Fibroblast of skin of left quadriceps (primary cell): ENCODE measurements at places on chromosomes 5 and 9.
A peak's percentile ranks its signal among the peaks of the same experiment; 100 is the strongest.

DNA sequence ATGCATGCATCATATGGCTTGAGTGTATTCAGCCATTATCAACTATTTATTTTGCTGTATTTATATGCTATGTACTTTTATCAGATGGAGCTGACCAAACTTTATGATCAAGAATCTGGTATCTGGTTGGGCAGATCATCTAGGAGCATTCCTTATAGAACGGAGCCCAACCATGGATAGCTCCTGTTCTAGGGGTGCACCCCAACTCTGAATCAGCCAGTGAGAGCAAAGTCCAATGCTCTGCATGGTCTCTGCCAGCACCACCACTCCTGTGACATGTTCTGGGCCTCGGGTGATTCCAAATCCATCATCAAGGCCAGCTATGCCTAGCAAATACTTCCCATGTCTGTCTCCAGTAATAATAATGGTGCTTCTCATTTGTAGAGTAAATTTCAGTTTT, 517.5 kb downstream of the AGTPBP1 start:
- peak; percentile 25 for DNase-seq

DNA sequence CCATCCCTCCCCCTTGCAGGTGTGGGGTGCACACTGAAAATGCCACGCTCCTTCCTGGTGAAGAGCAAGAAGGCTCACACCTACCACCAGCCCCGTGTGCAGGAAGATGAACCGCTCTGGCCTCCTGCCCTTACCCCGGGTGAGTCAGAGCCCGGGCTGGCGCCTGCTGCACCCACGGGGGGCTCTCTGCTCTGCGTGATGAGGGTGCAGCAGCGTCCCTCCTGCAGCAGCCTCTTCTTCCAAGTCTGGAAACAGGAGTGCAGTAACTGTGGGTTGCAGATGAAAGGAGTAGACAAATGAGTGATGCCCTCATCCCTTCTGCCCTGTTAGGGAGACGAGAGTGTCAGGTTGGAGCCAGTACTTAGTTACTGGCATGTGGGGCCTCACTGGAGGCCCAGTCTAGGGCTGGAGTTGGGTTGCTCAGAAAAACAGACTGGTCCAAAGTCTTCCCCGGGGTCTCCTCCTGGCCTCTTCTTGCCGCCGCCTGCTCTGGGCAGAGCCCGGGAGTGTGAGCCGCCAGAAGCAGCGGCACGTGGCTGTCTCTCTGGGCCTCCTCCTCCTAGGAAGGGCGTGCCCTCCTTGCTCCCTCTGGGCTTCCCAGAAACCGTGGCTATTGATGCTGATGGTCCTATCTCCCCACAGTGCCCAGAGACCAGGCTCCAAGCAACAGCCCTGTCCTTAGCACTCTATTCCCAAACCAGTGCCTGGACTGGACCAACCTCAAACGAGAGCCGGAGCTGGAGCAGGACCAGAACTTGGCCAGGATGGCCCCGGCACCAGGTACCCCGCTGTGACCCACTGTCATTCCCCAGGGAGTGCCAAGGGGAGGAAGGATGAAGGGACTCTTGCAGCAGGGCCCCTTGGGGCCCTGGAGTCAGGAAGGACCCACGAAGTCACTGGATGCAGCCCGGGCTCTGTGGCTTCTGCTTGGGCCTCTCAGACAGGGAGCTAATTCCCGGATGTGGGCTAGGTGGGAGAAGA, 8.4 kb downstream of the GFI1B start:
- no peak for DNase-seq

DNA sequence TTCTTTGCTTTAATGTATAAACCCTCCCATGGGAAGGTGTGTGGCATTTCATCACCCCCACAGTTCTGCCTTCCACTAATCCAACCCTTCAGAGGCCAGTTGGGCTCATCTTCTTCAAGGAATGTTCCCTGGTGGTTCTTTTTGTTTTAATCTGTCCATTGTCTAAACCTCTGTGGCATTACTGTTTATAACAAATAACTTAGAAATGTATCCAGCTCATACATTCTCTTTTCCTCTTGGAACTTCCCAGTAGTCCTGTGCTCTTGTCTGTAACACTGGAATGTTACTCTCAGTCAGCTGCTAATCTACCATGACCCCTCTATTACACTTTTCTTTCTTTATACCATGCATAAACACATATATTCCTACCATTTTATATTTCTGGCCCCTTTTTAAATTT, 213.5 kb upstream of the TARS1 start:
- no peak for DNase-seq

- no peak for DNase-seq
Observed at GRCh38 chr5:74336297-74336696, 304.2 kb downstream of the ENC1 start.

- no peak for DNase-seq
Observed at GRCh38 chr5:2569176-2569575, 182.3 kb downstream of the IRX2 start.

- peak; percentile 61 for DNase-seq
Observed at GRCh38 chr5:164202338-164202737, 696.9 kb downstream of the MAT2B start.

DNA sequence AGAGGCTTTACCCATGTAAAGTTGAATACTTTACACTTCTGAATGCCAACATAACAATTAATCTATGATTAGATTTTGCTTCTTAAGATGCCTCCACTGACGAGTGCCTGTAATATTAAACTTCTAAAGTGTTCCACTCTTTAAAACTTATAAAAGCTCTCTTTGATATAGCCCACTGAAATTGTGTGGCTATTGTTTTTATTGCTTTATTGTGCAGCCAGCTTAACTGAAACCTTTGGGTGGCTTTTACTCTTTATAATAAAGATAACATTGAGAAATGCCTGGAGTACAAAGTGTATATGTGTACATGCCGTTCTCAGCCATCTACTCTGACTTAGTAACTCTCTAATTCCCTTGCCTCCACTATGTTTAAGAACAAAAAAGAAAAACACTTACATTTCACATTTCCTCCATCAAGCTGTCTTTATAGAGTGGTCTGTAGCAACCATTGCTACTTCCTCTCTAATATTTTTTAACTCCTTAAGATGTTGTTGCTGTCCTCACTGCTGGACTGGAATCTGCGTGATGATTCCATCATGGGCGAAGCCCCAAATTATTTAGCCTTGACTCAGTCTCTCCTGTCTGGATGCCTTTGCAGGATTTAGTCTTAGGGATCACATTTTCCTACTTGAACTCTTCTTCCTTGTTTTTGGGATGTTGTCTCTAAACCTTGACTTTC, 9.1 kb downstream of the PIK3R1 start:
- DNase-seq, result no peak

DNA sequence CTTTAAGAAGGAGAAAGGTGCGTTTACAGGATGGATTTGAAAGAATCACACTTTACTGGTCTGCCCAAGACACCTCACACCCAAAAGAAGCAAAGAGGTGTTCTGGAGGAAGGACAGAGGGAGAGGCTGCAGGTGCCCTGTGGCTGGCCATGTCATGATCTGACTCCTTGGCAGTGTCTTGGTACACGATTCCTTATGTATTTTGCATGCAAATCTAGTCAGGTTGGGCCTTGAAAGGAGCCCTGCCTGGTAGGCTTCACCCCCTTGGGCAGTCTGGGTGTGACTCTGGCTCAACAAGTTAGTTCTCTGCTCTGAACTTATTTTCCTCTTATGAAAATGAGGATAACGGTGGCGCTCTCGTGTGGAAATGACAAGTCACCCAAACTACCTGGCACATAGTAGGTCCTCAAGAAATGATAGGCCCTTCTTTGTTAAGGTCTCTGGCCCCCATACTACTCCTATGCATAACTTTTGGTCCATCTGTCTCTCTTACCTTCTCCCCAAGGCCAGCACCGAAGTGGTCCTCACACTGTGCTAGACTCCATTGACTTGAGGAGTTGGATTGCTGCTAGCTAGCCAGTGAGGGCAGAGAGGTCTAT, 212.5 kb downstream of the SEMA6A start:
- DNase-seq, result no peak

DNA sequence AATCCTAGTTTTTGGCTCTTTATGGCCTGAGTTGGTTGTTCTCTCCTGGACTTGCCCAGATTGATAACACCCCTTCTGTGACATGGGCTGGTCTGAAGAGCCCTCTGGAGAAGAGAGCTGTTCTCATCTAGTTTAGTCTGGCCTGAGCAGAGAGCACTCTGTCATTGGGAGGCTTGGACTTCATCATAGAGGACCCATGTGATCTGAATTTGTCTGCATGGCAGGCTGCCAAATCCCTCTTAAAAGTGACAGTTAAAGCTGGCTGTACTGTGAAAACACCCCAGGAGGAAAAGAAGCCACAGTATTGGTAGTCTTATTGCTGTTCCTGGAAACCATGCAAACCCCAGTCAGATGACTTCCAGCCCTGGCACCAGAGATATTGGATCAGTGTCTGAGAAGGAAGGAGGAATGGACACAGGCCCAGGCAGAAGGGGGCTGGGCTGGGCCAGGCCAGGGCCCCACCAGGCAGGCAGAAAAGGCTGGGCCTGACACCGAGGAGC, 3.7 kb upstream of the WDR31 start:
- DNase-seq, result no peak

DNA sequence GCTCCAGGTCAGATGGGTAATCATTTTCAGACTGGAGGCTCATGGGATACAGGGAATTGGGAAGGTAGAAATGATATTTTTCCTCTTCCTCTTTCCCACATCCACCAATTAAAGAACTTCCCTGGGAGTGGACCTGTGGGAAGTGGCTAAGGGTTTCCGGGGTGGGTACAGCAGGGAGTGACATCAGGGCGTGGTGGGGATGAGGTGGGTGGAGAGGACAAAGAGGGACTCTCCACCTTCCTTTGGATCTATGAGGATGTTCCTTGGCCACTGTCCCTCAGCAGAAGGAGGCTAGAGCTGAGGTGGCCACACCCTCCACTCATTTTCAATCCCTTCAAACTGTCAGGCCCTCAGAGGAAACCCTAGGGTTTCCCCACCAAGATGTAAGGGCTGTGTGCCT, 54.7 kb downstream of the IRF1 start:
- DNase-seq, result no peak
